Stimulated activated CD8-positive, alpha-beta memory T cell treated with anti-CD3 and anti-CD28 coated beads, Interleukin-2, amount 100 ng/mL, for 48 hours (primary cell): ENCODE measurements at places on chromosomes 4 and X.

GRCh38 chrX:97199501-97199900 lies 315.8 kb downstream of the RPA4 start:
- DNase-seq: no peak

DNA sequence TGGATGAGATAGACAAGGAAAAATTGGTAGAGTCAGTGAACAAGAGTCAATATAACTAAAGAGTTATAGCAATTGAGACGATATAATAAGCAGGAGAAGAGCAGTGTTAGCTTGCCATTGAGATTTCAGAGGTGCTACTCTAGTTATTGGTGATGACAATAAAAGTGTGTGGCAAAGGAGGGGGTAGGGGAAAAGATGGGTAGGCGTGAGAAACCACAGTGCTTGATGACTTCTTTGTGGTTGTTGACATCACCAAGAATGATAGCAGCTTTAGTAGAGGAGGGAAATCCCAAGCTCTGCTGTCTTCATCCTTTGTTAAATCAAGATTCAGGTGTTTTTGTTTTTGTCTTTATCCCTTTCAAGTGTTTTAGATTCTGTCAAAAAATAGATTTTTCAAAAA lies 179.9 kb upstream of the PPP3CA start:
- peak; percentile 43 for DNase-seq

- DNase-seq: no peak
Measured at GRCh38 chrX:153970357-153971123, 1.1 kb downstream of the HCFC1 start.

DNA sequence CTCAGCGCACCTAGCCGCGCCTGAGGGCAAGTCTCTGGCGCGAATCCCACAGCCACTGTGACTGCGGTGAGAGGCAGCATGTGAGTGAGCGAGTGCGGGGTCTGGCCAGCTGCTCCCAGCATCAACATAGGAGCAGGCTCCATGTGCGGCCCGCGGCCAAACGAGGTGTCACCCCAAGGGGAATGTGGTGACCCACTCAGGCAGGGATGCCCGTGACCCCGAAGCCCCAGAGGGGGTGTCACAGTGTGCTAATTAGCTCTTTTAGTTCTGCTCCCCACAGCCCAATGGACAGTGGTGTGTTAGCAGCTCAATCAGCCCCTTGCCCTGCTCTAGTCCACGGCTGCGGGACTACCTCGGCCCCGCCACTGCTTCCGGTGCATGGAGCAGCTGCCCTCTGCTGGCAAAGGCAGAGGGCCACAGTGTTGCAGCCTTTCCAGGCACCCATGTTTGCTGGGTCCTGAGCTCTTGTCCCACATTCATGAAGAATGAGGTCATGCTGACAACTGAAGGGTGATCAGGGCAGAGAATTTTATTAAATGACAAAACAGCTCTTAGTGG lies 61.4 kb downstream of the AGA start:
- DNase-seq: no peak

- DNase-seq: no peak
Measured at GRCh38 chr4:84954982-84955567, 11.4 kb downstream of the WDFY3 start.

- DNase-seq: no peak
Measured at GRCh38 chr4:142567199-142567598, 278.9 kb downstream of the INPP4B start.

DNA sequence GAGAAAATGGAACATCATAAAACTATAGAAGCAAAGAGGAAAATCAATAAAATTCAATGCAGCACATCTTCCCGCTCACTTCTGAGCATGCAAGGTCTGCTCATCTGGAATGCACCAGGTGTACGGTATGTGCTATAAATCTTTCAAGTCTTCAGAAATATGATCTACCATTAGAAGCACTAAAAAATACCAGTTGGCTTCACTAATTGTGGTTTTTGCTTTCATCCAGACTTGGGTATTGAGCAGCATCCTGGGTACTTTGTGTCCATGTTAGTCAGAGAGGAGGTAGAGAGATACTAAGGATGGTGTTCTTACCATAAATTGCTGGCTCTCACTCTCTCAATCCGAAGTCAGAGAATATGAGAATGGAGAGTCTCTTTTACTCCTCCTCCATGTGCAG lies 477.1 kb downstream of the PPARGC1A start:
- no peak for DNase-seq

- DNase-seq: no peak
Measured at GRCh38 chr4:114549638-114550037, 49.0 kb upstream of the UGT8 start.

- DNase-seq: no peak
Measured at GRCh38 chr4:154720123-154720522, 23.7 kb upstream of the LRAT start.

- DNase-seq: no peak
Measured at GRCh38 chr4:74896595-74896994, 36.3 kb upstream of the PARM1 start.

DNA sequence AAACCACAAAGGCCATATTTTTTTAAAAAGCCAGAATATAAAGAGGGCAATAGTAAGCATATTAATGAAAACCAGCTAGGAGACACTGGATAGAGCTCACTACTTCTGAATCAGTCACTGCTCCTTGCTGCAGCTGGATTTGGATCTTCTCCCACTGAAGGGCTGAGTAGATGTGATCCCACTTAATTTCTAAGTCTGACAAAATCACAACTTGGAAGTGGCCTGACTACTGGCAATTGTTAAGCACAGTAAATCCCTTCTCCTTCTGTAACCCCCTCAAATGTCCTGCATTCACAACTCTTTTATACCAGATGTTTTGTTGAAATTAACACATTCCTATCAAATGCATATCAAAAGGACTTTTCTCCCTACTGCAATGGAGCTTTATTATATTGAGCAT lies 72.9 kb downstream of the AMMECR1 start:
- DNase-seq: no peak

- no peak for DNase-seq
Measured at GRCh38 chr4:145061318-145061920, 36.6 kb downstream of the ANAPC10 start.

DNA sequence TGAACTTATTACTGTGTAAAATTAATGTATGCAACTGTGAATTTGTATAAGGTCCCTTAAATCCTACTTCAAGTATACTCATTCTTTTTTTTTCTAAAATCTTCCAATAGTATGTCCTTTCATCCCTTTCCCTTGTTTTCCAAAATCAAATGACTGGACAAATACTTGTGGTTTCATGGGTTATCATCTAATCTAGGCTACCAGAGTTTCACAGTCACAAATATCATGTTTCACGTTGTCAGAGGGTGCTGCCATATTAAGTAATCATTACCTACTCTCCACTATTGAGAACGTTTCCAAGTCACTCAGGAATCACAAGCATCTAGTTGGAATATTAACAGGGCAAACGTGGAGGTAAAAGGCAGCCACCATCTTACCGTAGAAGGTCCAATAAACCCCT lies 1235.0 kb upstream of the TENM3 start:
- no peak for DNase-seq

GRCh38 chr4:87270144-87270543 lies 49.7 kb upstream of the KLHL8 start:
- DNase-seq: no peak

DNA sequence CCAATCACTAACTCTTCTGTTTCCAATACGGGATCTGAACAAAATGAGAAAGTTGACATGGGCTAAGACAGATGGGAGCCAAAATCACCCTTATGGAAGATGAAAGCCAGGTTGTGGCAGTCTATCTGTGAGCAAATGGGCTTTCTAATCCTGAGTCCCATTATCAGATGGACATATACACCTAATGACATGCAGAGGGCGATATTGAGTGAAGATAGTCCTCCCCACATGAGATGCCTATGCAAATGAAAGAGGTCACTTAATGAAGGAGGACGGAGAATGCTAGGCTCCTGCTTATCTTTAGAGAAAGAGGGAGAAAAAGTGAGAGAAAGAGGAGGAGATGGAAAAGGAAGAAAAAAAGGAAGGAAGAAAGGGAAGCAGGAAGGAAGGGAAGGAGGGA lies 547.5 kb downstream of the NLGN4X start:
- DNase-seq: no peak

DNA sequence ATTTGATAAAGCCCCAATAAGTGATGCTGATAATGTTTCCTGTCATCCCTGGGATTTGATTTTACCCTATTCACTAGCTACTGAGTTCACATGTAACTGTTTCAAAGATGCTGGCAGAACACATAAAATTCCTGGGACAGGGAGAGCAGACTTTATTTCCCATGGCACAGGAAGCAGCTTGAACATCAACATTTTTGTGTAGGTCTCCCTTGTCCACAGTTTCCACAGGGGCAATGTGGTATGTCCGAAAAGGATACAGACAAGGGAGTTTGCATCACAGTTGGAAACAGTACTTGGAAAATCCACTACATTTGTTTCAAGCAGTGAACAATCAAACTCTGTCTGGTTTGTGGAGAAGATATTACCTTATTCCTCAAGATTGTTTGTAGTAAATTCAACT lies 129.2 kb upstream of the KLHL4 start:
- DNase-seq: no peak
